NCI-H1092 treated with DMSO at 0.1 percent for 48 hours (cell line): ENCODE measurements at places on chromosomes 16 and 17.

DNA sequence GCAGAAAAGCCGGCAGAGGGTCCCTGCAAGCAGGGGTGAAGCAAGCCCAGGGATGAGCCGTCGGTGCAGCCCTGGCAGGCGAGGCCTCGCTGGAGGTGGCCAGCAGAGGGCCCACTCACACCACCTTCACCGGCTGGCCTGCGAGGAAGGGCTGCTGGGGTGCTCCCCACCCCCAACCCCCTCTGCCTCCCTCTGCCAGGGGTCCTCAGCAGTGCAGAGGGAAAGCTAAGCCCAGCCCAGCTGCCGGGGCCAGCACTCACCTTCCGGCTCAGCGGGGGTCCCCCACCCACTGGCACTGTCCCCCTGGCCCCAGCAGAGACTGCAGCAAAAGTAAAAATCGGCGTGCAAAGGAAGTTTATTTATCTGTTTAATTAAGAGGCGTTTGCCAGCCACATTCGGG, 113.4 kb downstream of the ENGASE start:
- peak; percentile 8 for DNase-seq

DNA sequence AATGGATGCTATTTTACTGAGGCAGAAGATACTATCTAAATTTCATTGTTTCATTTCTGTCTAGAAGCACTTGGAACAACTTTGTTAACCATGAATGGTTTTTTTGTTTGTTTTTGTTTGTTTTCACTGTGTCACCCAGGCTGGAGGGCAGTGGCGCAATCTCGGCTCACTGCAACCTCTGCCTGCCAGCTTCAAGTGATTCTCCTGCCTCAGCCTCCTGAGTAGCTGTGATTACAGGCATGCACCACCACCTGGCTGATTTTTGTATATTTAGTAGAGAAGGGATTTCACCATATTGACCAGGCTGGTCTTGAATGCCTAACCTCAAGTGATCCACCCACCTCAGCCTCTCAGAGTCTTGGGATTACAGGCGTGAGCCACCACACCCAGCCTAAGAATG, 40.5 kb downstream of the ABHD15 start:
- DNase-seq = no peak

DNA sequence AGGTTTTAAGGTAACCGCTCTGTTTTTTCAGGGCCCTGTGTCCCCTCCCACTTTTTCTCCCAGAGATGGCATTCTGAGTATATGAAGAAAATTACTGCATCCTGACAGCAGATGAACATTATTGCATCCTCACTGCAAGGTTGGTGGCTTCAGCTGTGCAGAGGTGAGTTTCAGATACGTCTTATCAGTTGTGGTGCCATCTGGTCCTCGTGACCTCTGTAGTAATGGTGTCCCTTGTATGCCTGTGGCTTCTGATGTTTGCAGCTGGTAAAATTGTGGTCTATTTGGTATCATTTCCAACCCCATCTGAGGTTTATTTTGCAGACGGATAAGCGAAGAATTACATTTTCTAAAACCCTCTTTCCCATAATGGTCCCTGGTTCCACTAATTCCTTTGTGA, 417.0 kb downstream of the HS3ST3B1 start:
- DNase-seq = no peak

GRCh38 chr17:73785496-73785895, 141.3 kb upstream of the SDK2 start:
- no peak for DNase-seq

GRCh38 chr16:75198135-75198600, 8.8 kb downstream of the CTRB2 start:
- no peak for DNase-seq

- no peak for DNase-seq
These were observed 29.8 kb downstream of the PITPNM3 start for GRCh38 chr17:6526362-6527152.

DNA sequence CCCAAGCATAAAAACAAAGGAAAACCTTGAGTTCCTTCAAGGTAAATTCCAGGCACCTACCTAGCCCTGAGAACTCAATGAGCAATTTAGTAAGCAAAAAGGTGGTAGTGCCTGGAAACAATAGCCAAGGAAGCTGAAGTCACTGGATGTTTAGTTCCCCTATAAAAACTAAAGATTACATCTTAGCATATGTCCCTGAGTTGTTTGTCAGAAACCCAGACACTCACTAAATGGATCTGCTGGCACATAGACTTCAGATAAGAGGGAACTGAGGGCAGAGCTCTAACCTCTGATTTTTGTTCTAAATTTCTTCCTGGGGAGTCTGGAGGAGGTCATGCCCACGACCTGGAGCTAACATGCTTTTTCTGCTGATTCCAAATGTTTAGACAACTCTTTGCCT, 532.8 kb upstream of the SALL1 start:
- no peak for DNase-seq

GRCh38 chr17:53819956-53820355, 2.8 kb upstream of the KIF2B start:
- no peak for DNase-seq

GRCh38 chr16:54816471-54816870, 114.2 kb upstream of the IRX5 start:
- DNase-seq = no peak

GRCh38 chr16:56321571-56321970, 103.8 kb downstream of the AMFR start:
- DNase-seq = no peak

DNA sequence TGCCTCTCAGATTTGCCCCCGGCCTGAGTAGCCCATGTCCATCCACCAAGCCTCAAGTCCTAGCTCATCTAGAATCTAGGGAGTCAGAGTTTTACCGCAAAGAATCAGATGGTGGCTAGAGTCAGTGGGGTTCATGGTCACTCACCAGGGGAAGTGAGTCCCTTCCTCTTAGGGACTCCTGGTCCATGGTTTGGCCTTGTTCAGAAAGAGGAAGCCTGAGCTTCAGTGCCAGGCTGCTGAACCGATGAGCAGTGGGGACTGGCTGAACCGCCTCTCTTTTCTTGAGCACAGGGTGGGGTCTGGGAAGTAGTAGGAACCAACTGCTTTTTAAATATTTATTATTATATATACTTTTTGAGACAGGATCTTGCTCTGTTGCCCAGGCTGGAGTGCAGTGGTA, 160.3 kb downstream of the NTN1 start:
- no peak for DNase-seq

DNA sequence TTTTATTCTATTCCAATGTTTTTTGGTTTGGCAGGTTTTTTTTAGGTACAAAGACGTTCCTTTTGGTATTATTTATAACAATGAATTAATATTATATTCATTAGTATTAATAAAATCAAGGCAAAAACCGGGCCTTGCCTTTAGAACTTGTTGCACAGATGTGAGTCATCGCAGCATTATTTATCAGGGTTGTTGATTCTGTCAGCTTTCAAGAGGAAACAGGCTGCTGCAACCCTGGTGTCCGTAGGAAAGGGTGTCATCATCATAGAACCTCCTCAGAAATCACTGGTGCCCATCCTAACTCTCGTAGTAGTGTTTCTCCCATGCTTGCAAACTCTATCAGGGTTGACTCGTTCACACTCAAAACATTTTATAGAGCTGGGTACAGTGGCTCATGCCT, 10.2 kb upstream of the LRRC37B start:
- no peak for DNase-seq

DNA sequence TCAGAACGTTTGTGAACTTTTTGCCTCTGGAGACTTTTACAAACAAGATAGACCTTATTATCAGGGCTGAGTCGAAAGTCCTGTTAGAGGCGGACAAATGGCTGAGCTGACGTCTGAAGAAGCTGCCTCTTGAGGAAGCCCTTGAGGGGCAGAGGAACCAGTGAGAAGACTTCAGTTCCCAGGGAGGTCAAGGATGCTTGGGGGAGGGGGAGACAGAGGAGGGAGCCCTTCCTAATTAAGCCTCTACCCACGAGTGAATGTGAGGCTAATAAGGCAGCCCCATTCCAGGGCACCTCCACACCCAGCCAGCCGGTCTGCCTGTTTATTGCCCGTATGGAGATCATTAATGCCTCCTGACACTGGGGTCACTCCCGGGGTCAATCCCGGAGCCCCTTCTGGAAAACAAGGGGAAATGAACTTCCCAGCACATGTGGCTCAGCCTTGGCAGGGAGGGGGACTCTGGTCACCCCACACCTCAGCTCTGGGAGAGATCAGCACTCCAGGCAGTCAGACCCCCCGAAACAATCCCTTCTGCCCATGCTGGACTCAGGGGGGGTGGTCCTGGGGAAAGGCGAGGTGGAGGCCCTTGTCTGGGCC, 9.2 kb upstream of the TBX4 start:
- no peak for DNase-seq

GRCh38 chr17:62692721-62693431, 65.4 kb downstream of the MRC2 start:
- no peak for DNase-seq

- DNase-seq = no peak
These were observed 38.3 kb downstream of the REXO5 start for GRCh38 chr16:20844588-20844987.
